ENCODE measurements at places on chromosomes 3 and 15.

- H3K27me3 ChIP-seq = no peaks in the 10 kb centered on the region
- H3K4me3 ChIP-seq = no peak overlapping the region
Measured at GRCh38 chr15:50066202-50066601, 52.8 kb downstream of the ATP8B4 start.

DNA sequence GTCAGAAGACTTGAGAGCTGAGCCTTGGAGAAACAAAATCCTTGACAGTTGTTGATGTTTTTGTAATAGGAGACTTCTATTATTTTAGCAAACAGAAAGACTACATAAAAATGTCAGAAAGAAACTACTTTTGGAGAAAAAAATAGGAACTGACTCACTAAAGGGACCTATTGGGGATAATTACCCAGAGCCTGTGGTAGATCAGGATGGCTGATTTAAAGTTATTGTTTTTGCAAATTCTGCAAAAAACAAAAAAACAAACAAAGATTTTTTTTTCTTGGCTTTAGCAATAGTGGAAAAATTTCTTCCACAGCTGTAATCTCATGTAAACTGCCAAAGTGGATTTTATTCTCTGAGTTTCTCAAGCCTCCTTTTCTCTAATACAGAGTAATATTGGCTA lies 101.5 kb upstream of the SATB1 start:
- peaks cover 2% of the 10 kb centered on the region for H3K36me3 ChIP-seq
- H3K4me1 ChIP-seq = peaks cover 10% of the 10 kb centered on the region
- no peak for DNase-seq
- no peaks in the 10 kb centered on the region for H3K27me3 ChIP-seq

- H3K36me3 ChIP-seq = no peaks in the 10 kb centered on the region
- H3K27me3 ChIP-seq = peaks cover 10% of the 10 kb centered on the region
- H3K4me1 ChIP-seq = no peaks in the 10 kb centered on the region
- DNase-seq = no peak
Measured at GRCh38 chr3:135753506-135753905, 212.0 kb upstream of the PPP2R3A start.

- H3K4me1 ChIP-seq = no peaks in the 10 kb centered on the region
- H3K36me3 ChIP-seq = no peaks in the 10 kb centered on the region
- DNase-seq = no peak
- no peak overlapping the region for H3K27ac ChIP-seq
- no peaks in the 10 kb centered on the region for H3K27me3 ChIP-seq
Measured at GRCh38 chr3:2837910-2838309, 272.3 kb downstream of the IL5RA start.

DNA sequence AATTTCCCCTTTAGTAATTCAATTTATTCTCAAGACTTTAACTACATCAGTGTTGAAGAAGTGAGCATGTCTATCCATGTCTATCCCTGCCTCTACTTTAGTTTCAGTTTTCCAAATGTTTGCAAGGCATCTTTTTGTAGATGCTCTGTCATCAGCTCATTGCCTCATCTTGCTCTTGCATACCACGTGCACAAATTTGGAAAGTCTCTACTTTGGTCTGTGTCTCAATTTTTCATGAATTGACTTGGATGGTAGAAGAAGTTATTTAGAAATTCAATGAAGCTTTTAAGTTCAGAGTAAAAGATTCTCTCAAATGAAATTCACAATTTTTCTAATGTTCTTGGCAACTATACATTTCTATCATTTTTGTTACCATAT lies 55.3 kb downstream of the CLDN1 start:
- no peak overlapping the region for H3K27ac ChIP-seq
- H3K4me1 ChIP-seq = no peaks in the 10 kb centered on the region
- H3K36me3 ChIP-seq = no peaks in the 10 kb centered on the region

DNA sequence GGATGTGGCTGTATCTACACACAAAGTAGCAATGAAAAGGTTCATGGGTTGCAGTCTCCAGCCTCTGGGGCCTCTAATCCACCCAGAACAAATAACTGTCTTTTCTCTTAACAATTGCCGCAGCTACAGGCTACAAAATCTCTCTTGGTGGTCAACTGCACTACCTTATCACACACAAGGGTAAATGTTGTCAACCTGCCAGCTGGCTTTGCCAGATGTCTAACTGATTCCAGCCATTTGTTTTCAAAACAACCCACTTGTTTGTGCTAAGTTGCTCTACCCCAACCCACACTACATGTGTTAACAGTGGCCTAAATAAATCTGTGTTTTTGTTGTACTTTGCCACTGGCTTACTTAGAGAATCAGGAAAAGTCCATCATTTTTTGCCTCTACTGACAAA lies 447.3 kb downstream of the TAFA4 start:
- no peak overlapping the region for H3K4me3 ChIP-seq
- H3K27me3 ChIP-seq = no peaks in the 10 kb centered on the region
- H3K27ac ChIP-seq = no peak overlapping the region
- H3K4me1 ChIP-seq = no peaks in the 10 kb centered on the region
- DNase-seq = no peak

DNA sequence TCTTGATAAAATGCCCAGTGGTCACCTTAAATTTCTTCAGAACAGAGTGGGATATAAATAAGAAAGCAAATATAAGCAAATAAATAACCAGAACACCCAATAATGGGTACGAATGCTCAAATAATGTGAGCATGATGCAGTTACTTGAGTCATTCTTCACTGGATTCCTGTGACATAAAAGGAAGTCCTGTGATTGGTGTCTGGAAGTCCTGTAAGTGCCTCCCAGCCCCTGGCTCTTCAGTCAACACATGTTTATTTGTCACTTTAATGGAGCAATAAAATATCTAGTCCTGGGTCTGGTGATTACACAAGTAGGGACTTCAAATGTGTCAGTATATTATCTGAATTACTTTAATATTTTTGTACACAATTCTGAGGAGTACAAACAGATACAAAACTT lies 30.4 kb downstream of the TMEM212 start:
- peaks cover 50% of the 10 kb centered on the region for H3K27me3 ChIP-seq
- H3K4me3 ChIP-seq = no peak overlapping the region
- H3K4me1 ChIP-seq = no peaks in the 10 kb centered on the region
- no peak for DNase-seq
- H3K27ac ChIP-seq = no peak overlapping the region
- no peaks in the 10 kb centered on the region for H3K36me3 ChIP-seq

DNA sequence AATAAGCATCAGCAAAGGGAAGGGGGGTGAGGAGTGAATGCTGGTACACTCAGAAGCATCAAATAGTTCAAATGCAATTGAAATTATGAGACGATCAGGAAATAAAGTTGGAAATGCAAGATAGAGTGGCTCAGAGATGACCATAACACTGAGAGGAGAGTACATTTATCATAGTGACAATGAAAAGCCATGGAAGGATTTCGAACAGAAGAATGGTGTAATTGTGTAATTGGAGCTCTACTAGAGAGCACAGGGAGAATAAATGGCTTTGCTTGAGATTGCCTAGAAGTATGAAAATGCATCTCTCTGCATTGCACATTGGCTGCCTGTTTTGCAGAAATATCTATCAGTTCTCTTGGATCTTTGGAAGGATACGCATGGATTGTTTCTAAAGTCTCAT lies 163.3 kb downstream of the TP63 start:
- peaks cover 13% of the 10 kb centered on the region for H3K27me3 ChIP-seq
- H3K36me3 ChIP-seq = no peaks in the 10 kb centered on the region
- no peak overlapping the region for H3K4me3 ChIP-seq
- H3K4me1 ChIP-seq = peaks cover 5% of the 10 kb centered on the region
- no peak for DNase-seq

DNA sequence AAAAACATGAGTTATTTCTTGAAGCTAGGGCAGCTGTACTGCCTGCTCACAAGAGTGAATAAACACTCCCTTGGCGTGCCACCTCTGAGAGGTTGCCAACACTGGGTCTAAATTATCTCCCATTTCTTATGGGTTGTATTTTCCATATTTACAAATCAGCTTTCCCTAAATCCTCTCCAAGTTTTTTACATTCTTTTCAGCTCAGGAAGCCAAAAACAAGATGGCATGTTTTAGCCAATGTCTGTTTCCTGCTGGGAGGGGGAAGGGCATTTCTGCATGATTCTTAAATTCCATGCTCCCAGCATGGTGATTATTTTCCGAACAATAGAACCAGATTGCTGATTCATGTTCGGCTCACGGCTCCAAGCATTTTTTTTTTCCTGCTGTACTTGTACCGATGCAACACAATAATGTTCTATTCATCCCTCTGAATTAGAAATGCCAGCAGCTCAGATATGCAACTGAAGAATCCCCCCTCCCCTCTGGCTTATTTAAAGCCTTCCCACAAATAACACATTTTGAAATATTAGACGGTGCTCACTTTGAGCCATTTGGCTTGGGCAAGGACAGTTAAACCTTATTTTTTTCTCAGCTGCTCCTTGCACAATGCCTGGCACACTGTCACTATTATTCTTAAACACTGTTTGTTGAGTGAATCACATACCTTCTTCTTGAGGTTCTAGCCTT lies 252.5 kb downstream of the THRB start:
- peaks cover 9% of the 10 kb centered on the region for H3K27me3 ChIP-seq
- peaks cover 2% of the 10 kb centered on the region for H3K36me3 ChIP-seq
- no peaks in the 10 kb centered on the region for H3K4me1 ChIP-seq
- H3K27ac ChIP-seq = no peak overlapping the region
- no peak overlapping the region for H3K4me3 ChIP-seq

DNA sequence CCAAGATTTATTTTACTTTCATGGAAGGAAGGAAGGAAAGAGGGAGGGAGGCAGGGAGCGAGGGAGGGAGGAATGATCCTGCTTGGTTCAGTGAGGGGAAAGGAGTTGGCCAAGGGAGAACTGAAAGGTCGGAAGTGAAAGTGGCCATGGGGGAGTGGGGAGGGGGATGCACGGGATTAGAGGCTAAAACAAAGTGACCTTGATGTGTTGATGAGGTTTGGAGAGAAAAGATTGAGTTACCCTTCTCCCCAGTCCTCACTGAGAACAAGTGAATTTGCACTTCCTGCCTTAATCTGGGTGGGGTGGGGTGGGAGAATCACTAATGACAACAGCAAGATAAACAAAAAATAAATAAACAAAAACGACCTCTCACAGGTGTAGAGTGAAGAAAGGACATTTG lies 212.0 kb upstream of the TLE3 start:
- no peak overlapping the region for H3K4me3 ChIP-seq
- no peaks in the 10 kb centered on the region for H3K36me3 ChIP-seq
- no peak for DNase-seq
- H3K27ac ChIP-seq = no peak overlapping the region

GRCh38 chr15:98427321-98427720 lies 221.0 kb upstream of the IGF1R start:
- no peak overlapping the region for H3K27ac ChIP-seq
- peak overlapping the region; percentile 29 for H3K4me3 ChIP-seq
- no peak for DNase-seq
- peaks cover 56% of the 10 kb centered on the region for H3K27me3 ChIP-seq
- peaks cover 8% of the 10 kb centered on the region for H3K4me1 ChIP-seq

DNA sequence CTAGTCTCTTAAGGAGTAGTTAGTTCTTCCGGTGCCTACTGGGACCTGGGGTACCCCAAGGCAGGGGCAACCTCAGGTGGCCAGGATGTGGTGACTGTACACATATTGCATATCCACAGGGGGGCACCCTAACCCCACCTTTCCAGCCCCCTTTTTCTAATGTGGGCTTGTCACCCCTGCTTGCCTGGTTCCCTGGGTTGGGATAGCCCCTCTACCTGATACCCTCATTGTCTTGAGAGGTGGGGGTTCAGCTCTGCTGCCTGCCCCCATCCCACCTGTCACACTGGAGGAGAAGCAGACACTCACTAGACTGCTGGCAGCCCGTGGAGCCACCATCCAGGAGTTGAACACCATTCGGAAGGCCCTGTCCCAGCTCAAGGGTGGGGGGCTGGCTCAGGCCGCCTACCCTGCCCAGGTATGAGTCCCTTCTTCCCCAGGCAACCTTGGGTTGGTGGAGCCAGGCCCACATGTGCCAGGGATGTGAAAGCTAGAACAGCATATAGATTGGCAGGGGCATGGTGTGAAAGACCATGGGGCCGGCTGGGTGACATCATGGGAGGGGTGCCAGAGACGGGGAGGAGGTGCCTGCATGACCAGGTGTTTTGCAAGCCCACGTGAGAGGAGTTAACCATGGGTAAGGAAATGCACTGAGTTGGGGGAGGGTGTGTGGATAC lies 4.0 kb downstream of the GLYCTK start:
- peaks cover 35% of the 10 kb centered on the region for H3K4me1 ChIP-seq
- peak overlapping the region; percentile 5 for H3K27ac ChIP-seq
- DNase-seq = peak; percentile 19
- H3K4me3 ChIP-seq = no peak overlapping the region

DNA sequence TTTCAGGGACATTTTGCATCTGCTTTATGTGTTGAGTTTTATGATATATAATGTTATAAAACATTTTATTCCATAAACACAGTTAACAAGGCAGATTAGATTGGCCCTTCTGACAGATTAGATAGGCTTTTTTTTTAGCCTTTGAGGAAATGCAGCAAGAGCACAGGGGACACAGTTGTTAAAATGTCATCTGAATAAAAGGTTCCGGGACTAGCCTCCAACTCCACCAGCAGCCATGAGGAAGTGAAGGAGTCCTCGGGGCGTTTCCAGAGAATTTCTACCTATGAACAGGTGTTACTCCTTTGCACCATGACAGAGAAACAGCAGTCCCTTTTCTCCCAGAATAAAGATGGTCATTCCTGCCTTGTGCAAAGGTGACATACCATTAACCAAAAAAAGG lies 167.8 kb upstream of the KBTBD8 start:
- no peak overlapping the region for H3K27ac ChIP-seq
- peaks cover 1% of the 10 kb centered on the region for H3K36me3 ChIP-seq
- no peak for DNase-seq
- no peak overlapping the region for H3K4me3 ChIP-seq
- no peaks in the 10 kb centered on the region for H3K4me1 ChIP-seq
- H3K27me3 ChIP-seq = peaks cover 8% of the 10 kb centered on the region

DNA sequence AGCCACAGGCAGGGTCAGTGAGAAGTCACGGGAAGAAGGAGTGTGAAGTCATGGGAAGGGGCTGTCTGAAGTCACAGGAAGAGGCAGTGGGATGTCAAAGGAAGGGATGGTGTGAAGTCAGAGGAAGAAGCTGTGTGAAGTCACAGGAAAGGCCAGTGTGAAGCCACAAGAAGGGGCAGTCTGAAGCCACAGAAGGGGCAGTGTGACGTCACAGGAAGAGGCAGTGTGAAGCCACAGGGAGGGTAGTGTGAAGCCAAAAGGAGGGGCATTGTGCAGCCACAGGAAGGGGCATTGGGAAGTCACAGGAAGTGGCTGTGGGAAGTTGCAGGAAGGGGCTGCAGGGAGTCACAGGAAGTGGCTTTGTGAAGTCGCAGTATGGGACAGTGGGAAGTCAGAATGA lies 35.1 kb downstream of the GASK1A start:
- no peaks in the 10 kb centered on the region for H3K27me3 ChIP-seq
- no peak for DNase-seq
- H3K36me3 ChIP-seq = no peaks in the 10 kb centered on the region

Data from central memory CD8-positive, alpha-beta T cell (primary cell).